ENCODE measurements at places on chromosomes 5 and 9.

GRCh38 chr5:27381686-27382085 lies 343.3 kb upstream of the CDH9 start:
- no peak overlapping the region for H3K4me3 ChIP-seq
- H3K36me3 ChIP-seq = no peaks in the 10 kb centered on the region
- H3K27ac ChIP-seq = no peak overlapping the region
- H3K4me1 ChIP-seq = no peaks in the 10 kb centered on the region
- DNase-seq = no peak
- peaks cover 2% of the 10 kb centered on the region for H3K27me3 ChIP-seq

- H3K4me3 ChIP-seq = no peak overlapping the region
- no peaks in the 10 kb centered on the region for H3K4me1 ChIP-seq
Observed at GRCh38 chr9:694092-694402, 147.4 kb upstream of the DMRT1 start.

DNA sequence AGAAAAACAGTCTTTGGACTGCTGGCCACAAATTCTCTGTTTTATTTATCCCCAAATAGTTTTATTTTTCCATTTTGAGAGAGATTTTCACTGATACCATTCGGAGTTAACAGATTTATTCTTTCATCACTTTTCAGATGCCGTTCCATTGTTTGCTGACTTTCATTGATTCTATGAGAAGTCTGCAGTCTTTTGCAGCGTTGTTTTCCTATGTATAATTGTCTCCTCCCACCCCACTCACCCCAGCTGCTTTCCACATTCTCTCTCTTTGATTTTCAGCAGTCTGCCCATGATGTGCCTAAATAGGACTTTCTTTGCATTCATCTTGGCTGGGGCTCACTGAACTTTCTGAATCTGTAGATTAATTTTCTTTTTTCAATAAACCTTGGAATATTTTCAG lies 107.6 kb downstream of the C9orf50 start:
- H3K4me1 ChIP-seq = no peaks in the 10 kb centered on the region
- peaks cover 4% of the 10 kb centered on the region for H3K36me3 ChIP-seq
- no peak overlapping the region for H3K27ac ChIP-seq

- H3K4me1 ChIP-seq = peaks cover 6% of the 10 kb centered on the region
- no peaks in the 10 kb centered on the region for H3K36me3 ChIP-seq
- no peak overlapping the region for H3K27ac ChIP-seq
- no peak for DNase-seq
- no peak overlapping the region for H3K4me3 ChIP-seq
Observed at GRCh38 chr9:127954831-127955293, 17.2 kb upstream of the DPM2 start.

DNA sequence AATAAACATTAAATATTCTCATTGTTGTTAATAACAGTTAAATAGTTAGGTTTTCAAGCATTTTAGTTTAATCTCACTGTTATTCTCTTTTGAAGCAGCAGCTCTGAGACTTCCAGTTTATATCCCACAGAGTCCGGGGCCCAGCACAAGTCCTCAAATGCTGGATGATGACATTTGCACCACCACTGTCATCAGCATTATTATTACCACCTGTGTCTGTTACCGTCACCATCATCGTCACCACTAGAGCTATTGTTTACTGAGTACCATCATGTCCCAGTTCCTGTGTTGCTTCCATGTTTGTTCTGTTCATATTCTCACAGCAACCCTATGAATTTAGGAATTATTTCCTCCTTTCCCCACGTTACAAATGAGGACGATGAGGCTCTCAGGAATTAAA lies 169.2 kb upstream of the NR3C1 start:
- no peak overlapping the region for H3K4me3 ChIP-seq
- peaks cover 4% of the 10 kb centered on the region for H3K27me3 ChIP-seq
- no peak overlapping the region for H3K27ac ChIP-seq
- DNase-seq = no peak

DNA sequence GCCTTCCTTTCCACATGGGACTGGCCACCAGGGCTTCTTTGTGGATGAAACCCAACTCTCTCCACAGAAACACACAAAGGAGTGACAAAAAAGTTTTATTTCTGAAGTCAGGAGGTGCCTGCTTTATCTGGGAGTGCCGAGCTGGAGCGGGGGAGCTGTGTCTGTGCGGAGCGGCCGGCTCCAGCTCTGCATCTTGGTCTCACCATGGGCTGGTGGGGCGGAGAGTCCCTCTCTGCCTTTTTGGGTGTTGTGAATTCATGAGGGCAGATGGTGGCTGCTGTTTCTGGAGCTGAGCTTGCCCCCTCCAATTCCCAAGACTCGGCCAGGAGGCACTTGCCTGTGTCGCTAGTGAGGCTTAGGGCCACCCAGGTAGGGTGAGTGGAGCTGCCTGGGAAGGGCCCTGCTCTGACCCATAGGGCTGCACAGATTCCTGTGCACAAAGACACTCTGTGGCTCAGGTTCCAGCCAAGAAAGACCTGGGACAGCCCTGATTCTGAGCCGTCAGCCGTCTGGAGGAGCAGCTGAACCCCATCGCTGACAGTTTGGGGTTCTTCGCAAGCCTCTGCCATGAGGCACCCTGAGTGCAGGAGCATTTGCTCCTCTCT lies 1.4 kb downstream of the DBH start:
- no peak overlapping the region for H3K4me3 ChIP-seq
- H3K4me1 ChIP-seq = no peaks in the 10 kb centered on the region
- no peak overlapping the region for H3K27ac ChIP-seq
- no peaks in the 10 kb centered on the region for H3K36me3 ChIP-seq
- DNase-seq = no peak

- peak overlapping the region; percentile 73 for H3K4me3 ChIP-seq
- no peak for DNase-seq
- H3K27ac ChIP-seq = peak overlapping the region; percentile 91
- no peaks in the 10 kb centered on the region for H3K27me3 ChIP-seq
Observed at GRCh38 chr9:129384491-129385210, 206.6 kb upstream of the IER5L start.

DNA sequence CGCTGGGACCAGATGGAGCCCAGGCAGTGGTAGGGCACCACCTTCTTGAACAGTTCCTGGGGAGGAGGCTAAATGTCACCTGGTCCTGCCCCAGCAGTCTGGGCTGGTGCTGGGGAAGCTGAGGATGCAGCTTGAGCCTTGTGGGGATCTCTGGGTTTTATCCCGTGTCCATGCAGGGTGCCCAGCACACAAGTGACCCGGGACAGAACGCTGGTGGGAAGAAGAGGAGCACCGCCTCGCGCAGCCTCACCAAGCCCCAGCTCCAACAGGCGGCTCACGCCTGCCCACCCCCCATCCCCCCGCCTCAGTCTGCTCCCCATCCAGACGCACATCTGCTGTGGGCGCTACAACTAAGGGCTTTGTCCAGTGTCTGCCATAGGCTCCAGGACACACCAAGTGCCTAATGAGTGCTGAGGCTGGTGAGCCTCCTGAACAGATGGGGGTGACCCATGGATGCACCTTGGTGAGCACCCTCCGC lies 13.8 kb downstream of the RALGDS start:
- no peak overlapping the region for H3K4me3 ChIP-seq
- H3K36me3 ChIP-seq = peaks cover 9% of the 10 kb centered on the region
- H3K27me3 ChIP-seq = peaks cover 5% of the 10 kb centered on the region
- no peak overlapping the region for H3K27ac ChIP-seq
- DNase-seq = no peak
- peaks cover 14% of the 10 kb centered on the region for H3K4me1 ChIP-seq

DNA sequence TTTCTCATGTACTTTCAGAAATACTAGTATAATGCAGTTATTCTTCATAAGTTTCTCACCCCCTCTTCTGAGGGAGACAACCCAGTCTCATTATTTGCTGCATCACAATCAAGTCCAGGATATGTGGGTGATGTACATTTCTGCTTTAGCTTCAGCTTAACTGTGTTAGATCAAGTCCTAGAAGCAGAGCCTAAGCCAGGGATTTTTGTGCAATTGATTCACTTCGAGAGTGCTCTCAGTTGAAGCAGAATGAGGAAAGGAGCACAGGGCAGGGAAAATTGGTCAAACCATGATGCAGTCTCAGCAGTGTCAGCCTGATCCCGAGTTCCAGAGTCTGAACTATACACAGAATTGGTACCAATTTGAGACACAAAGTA lies 15.1 kb downstream of the HNRNPK start:
- H3K27ac ChIP-seq = peak overlapping the region; percentile 30
- H3K4me3 ChIP-seq = no peak overlapping the region
- H3K4me1 ChIP-seq = peaks cover 4% of the 10 kb centered on the region
- H3K36me3 ChIP-seq = peaks cover 27% of the 10 kb centered on the region
- no peak for DNase-seq

DNA sequence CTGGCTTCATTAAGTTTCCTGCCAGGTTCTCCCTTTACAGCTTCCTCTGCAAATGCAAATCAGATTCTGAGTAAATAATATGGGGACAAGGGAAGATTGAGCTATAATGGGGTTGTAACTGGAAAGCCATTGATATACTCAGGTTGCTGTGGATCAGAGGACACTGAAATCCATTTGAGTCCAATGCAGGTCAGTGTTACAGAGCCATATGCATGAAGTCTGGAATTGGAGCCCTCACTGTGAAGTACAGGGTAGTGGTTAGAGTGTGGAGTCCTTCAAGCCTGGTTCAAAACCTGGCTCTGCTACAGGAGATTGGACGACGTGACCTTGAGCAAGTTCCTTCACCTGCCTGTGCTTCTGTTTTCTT lies 48.7 kb downstream of the TIMD4 start:
- peak overlapping the region; percentile 77 for H3K4me3 ChIP-seq
- H3K4me1 ChIP-seq = peaks cover 74% of the 10 kb centered on the region
- DNase-seq = no peak

- H3K4me1 ChIP-seq = no peaks in the 10 kb centered on the region
- H3K4me3 ChIP-seq = no peak overlapping the region
- H3K27ac ChIP-seq = no peak overlapping the region
- H3K27me3 ChIP-seq = peaks cover 3% of the 10 kb centered on the region
Observed at GRCh38 chr5:37615184-37615583, 224.7 kb downstream of the GDNF start.

GRCh38 chr9:93860694-93861658 lies 94.2 kb downstream of the BARX1 start:
- H3K36me3 ChIP-seq = no peaks in the 10 kb centered on the region
- DNase-seq = no peak
- no peak overlapping the region for H3K4me3 ChIP-seq
- no peak overlapping the region for H3K27ac ChIP-seq
- H3K27me3 ChIP-seq = peaks cover 4% of the 10 kb centered on the region

DNA sequence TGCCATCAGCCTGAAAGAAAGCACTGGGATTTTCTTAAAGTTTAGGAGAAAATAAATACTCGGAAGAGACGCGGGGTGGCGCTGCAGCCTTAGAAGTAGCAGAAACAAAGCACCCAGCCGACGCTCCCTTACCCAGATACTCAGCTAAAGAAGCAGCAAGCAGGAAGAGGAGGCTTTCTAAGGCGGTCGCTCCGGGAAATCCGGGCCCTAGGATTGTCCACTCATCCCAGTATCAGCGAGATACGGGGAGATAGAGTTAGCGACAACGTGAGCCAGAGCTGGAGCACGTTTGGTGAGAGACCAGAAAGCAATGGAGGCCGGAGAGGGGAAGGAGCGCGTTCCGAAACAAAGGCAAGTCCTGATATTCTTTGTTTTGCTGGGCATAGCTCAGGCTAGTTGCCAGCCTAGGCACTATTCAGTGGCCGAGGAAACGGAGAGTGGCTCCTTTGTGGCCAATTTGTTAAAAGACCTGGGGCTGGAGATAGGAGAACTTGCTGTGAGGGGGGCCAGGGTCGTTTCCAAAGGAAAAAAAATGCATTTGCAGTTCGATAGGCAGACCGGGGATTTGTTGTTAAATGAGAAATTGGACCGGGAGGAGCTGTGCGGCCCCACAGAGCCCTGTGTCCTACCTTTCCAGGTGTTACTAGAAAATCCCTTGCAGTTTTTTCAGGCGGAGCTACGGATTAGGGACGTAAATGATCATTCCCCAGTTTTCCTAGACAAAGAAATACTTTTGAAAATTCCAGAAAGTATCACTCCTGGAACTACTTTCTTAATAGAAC lies at the start of gene PCDHB2:
TSS of gene PCDHB2 (plus strand) at position 135 of the 782 bp plus-strand sequence. CDS start at position 311, 176 bp downstream.
- DNase-seq = no peak
- no peaks in the 10 kb centered on the region for H3K4me1 ChIP-seq
- no peak within 1 kb of the TSS for H3K27ac ChIP-seq
- H3K4me3 ChIP-seq = peak within 1 kb of the TSS; percentile 30
- H3K27me3 ChIP-seq = peaks cover 8% of the 10 kb centered on the region
- H3K36me3 ChIP-seq = no peaks in the 10 kb centered on the region

DNA sequence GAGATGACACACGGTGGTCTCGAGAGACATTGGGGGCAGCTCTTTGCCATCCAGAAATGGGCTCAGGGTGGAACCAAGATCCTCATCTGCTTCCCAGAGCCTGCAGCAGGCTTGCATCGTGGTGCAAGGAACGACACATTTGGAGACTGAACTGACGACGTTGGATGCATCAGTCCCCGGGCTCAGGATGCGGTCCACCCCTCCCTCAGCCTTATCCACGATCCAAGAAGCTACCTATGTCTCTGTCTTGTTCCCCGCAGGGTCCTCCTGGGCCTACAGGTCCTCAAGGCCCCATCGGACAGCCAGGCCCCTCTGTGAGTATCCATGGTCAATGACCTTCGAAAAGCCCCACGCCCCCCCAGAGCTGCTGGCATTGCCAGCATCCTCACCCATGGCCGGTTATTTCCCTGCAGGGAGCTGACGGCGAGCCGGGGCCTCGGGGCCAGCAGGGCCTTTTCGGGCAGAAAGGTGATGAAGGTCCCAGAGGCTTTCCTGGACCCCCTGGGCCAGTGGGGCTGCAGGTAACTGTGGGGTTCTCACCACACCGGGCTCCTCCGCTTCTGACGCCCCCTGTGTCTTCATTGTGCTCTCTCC lies 69.4 kb upstream of the FCN2 start:
- no peaks in the 10 kb centered on the region for H3K36me3 ChIP-seq
- no peak overlapping the region for H3K4me3 ChIP-seq
- DNase-seq = no peak
- peaks cover 2% of the 10 kb centered on the region for H3K27me3 ChIP-seq
- H3K27ac ChIP-seq = no peak overlapping the region

GRCh38 chr9:123604861-123605260 lies 248.9 kb downstream of the CRB2 start:
- H3K4me1 ChIP-seq = no peaks in the 10 kb centered on the region
- peaks cover 3% of the 10 kb centered on the region for H3K36me3 ChIP-seq
- H3K27ac ChIP-seq = no peak overlapping the region
- H3K27me3 ChIP-seq = peaks cover 2% of the 10 kb centered on the region
- H3K4me3 ChIP-seq = no peak overlapping the region
- DNase-seq = no peak

DNA sequence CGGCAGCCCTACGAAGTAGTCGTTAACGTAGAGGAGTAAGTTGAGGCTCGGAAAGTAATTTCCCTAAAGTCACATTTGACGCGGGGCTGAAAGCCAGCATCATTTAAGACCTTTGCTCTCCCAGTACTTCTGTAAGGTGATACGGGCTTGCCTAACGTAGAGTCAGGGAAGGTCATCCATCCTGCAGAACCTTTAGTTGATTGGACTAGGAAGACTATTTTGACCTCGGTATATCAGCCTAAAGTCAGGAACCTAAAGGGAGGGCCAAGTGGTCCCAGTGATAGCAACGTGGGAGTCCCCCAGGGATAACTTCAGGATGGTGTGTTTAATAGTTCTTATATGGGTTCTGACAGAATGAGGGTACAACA lies 657 bp downstream of the NUP214 start:
- H3K27me3 ChIP-seq = peaks cover 14% of the 10 kb centered on the region
- peak overlapping the region; percentile 98 for H3K4me3 ChIP-seq
- DNase-seq = no peak
- peaks cover 33% of the 10 kb centered on the region for H3K4me1 ChIP-seq

Measured in immature natural killer cell (primary cell).